ENCODE measurements at places on chromosomes 7 and 10.

GRCh38 chr10:94623572-94623971, 60.0 kb upstream of the CYP2C18 start:
- DNase-seq: no peak

- DNase-seq: no peak
These were observed 19.3 kb upstream of the NUP205 start for GRCh38 chr7:135538376-135538775.

- DNase-seq: no peak
These were observed 33.4 kb upstream of the COBL start for GRCh38 chr7:51349820-51350545.

DNA sequence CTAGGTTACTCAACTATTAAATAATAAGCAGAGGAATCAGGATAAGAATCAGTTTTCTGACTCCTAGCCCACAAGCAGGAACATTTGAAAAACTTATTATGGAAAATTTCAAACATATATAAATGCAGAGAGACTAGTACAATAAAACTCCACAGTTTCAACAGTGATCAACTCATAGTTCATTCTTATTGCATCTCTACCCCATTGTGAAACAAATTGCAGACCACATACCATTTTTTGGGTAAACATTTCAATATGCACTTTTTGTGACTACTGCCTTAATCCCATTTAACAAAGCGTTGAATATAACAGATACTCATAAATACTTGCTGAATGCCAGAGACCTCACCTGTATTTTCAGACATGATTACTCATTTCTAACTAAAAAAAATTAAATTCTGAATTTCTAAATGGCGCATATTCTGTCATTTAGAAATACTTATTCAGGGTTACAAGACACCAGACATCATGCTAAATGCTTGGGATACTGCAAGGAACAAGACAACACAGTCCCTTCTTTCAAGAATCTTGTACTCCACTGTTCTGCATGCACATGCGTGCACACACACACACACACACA, 11.4 kb downstream of the CDK6 start:
- no peak for DNase-seq

GRCh38 chr7:44505595-44505994, 15.1 kb upstream of the NUDCD3 start:
- no peak for DNase-seq

DNA sequence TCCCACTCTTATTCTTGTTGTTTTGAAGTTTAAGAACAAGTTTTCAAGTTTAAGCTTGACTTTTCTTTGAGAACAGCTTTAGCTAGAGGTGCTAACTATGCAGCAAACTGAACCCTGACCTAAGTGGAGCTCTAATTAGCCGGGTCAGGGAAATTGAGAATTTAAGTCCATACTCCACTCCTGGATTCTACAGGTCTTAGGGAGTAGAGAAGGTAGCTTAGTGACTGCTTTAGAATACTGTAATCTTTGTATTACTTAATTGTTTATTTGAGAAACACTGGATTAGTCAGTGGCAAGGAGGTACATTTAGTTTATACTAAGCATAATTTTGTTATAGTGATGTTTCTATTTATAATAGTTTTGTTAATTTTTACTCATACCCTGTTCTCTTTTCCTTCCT, 74.6 kb upstream of the STRIP2 start:
- no peak for DNase-seq

- no peak for DNase-seq
These were observed 38.1 kb upstream of the AGBL3 start for GRCh38 chr7:134948246-134948645.

GRCh38 chr10:12835709-12836108, 165.8 kb downstream of the CCDC3 start:
- DNase-seq: no peak

DNA sequence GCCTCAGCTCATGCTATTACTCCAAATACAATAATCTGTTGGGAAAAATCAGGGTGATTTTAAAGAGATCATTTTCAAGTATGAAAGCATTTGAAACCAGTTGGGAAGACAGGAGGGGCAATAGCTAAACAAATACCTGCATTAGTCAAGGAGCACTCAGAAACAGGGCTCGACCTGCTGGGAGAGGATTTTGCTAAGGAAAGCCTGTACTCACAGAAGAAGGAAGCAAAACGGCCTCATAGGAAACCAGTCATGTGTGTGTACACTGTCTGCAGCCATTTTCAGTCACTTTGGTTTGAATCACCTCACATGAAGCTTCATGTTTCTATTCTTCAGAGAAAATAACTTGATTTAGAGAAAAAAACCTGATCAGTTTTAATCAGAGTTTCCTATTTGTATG, 38.6 kb downstream of the FZD1 start:
- no peak for DNase-seq

- DNase-seq: no peak
These were observed 30.6 kb downstream of the COL28A1 start for GRCh38 chr7:7504910-7505704.

DNA sequence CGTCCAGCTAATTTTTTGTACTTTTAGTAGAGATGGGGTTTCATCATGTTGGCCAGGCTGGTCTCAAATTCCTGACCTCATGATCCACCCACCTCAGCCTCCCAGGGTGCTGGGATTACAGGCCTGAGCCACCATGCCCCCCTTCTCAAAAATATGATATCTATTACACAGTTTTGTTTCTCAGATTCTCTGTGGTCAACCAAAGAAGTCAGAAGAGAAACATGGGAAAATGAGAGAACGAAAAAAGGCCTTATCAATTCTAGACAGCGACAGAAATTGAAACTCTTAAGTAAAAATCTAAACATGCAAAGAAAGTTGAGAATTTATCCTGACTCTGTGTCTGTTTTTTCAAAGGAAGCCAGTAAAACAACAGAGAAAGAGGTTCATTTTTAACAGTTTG, 283.8 kb upstream of the PLXDC2 start:
- no peak for DNase-seq

Measured in CD4-positive, alpha-beta T cell treated with Interleukin-17A for 4 hours (primary cell).